GM04504 (cell line): ENCODE measurements at places on chromosomes 16 and 17.

DNA sequence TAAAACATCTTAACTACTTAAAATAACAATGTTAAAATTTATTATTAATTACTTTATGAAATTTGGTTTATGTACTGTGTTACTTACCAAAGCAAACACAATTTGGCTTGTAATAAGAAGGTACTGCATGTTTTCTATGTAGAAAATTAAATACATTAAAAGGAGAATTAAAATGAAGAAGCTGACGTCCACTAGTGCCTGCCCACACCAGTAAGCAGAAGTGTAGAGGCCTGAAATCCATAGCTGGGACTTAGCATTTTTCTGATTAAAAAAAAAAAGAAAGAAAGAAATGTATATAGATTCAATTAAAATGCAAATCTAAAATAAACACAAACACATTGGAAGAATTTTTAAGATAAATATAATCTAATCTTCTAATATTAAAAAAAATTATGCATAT, 35.8 kb upstream of the ABCA9 start:
- no peak for DNase-seq

DNA sequence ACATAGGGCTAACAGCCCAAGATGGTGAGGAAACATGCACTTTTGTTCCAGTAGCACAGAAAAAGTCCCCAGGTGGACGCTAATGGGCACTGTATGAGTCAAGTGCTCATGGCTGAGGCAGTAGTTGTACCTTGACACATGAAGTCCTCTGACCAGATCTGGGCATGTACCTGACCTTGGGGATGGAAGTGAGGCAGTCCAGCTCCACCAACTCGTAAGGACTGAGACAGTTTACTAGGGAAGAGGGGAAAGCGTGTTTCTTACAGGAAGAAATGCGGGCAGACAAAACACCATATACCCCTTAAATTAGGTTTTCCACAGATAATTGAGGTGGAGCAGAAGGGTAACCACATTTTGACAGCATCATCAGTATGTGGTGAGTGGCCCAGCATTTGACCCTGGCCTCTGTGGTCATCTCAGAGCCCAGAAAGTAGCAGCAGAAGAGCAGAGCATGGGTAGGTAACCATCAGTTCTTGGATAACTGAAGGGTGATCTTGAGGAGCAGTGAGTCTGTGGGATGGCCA, 32.4 kb upstream of the METTL9 start:
- no peak for DNase-seq

DNA sequence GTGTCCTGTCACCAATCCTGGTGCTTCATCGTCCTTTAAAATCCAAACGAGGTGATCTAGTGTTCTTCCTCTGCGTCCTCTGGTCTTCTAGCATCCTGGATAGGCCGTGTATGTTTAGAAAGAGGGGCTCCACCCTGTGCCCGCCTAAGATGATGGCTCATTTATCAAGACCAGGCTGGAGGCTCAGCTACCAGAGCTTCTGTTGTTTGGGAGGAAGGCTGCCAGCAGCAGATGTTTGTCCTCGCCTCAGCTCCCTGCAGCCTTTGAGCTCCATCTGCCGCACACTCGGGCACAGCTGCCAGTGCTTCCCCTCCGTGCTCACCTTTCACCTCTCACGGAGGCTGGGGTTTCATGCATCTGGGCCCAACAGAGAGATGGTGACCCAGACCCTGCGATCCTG, 954.7 kb upstream of the RBFOX1 start:
- DNase-seq: no peak

- no peak for DNase-seq
Observed at GRCh38 chr17:82204831-82205719, 7.6 kb downstream of the CCDC57 start.

- DNase-seq: no peak
Observed at GRCh38 chr17:78425429-78425828, 47.0 kb downstream of the PGS1 start.

GRCh38 chr16:82835487-82836155, 208.9 kb downstream of the CDH13 start:
- no peak for DNase-seq

DNA sequence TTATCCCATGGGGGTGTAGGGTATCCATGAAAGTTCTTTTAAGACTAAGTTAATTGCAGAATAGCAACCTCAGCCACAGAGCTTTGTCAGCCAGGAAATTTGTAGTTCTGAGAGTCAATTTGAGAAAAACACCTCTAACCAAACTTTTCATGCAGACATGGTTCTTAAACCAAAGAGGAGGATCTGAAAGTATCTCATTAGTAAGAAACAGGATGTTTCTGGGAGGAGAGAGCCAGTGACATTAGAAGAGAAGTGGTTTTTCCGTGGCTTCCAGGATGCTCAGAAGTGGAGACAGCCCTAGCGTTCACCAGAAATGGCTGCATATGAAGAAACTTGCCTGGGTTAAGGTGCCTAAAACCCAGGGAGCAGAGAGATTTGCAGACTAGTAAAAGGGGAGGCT, 7.9 kb downstream of the GNAO1 start:
- no peak for DNase-seq

GRCh38 chr16:75028544-75029135, 29.8 kb downstream of the ZNRF1 start:
- DNase-seq: no peak

DNA sequence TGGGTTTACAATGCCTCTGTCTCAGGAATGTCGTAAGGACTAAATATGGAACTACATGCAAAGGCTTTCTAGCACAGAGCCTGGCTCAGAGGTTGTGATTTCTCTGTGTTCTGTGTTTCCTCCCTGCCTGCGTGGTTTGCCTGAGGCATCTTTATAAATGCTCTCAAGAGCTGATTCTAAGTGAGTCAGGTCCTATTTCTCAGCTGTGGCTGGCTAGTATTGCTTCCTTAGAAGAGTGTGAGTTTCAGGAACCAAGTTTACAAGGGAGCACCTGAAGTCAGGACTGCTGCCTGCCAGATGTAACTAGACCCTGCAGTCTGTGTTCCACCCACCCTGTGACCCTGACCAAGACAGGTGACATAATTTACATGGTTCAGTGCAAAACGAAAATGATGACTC, 8.0 kb upstream of the CCL1 start:
- DNase-seq: no peak

- DNase-seq: no peak
Observed at GRCh38 chr16:20401475-20402016, 3.0 kb downstream of the PDILT start.

GRCh38 chr16:4225075-4225474, 16.8 kb downstream of the SRL start:
- no peak for DNase-seq

DNA sequence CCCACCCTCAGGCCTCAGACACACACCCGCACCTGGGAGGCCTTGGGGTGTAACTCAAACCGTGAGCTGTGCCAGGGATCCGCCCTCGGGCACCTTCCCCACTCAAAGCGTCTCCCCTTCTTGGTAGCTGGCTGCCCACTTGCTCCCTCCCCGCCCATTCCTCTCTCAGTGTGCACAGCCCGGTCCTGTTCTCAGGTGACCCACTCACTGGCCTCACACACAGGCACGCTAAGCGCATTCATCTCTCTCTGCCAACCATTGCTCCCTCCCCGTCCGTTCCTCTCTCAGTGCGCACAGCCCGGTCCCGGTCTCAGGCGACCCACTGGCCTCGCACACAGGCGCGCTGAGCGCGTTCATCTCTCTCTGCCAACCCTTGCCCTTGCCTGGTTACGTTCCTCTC, 20.8 kb downstream of the WDR45B start:
- DNase-seq: no peak

DNA sequence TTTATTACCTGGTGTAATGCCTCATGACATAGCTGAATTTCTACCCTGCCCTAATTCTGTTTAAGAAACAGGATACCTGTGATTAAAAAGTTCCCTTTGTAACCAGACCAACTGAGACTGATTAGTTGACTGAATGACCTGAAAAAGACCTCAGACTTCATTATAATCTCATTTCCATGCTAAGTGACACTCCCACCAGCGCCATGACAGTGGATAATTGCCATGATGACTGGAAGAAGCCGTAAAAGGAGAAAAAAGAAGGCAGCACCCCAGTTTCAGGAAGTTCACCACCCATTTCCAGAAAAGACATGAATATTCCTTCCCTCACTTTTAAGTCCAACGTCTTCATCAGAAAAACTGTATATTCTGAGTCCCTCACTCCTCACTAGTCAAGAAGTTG, 125.6 kb upstream of the HS3ST4 start:
- DNase-seq: no peak

- no peak for DNase-seq
Observed at GRCh38 chr17:73510981-73511718, 133.1 kb downstream of the SDK2 start.

DNA sequence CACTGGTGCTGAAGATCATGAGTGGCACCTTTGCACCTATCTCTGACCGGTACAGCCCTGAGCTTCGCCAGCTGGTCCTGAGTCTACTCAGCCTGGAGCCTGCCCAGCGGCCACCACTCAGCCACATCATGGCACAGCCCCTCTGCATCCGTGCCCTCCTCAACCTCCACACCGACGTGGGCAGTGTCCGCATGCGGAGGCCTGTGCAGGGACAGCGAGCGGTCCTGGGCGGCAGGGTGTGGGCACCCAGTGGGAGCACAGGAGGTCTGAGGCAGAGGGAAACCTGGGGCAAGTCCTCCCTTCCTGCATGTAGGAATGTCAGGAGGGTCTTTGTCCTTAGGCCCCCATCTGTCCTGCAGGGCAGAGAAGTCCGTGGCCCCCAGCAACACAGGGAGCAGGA, 6.5 kb upstream of the TRAF4 start:
- DNase-seq: no peak

DNA sequence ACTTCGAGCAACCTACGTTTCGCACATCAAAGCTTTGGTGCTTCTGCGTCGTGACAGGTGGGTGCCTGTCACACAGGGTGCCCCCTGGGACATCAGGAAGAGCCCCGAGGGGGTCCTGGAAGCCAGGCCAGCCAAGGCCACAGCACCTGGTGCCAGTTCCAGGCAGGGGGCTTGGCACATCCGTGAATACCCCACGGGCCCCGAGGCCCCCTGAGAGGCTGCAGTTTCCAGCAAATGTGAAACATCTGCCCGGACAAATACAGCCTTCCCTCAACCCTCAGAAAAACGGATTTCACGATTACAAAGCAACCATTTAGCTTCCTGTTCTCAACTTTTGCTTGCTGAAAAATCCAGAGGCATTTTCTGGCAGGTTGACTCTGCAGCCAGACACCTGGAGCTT, 109.3 kb upstream of the METRNL start:
- no peak for DNase-seq

GRCh38 chr17:80168371-80168770, 1.5 kb upstream of the CARD14 start:
- DNase-seq: no peak

- DNase-seq: no peak
Observed at GRCh38 chr17:63365366-63366240, 80.5 kb downstream of the CYB561 start.

- DNase-seq: no peak
Observed at GRCh38 chr16:81456523-81457325, 12.1 kb downstream of the CMIP start.

DNA sequence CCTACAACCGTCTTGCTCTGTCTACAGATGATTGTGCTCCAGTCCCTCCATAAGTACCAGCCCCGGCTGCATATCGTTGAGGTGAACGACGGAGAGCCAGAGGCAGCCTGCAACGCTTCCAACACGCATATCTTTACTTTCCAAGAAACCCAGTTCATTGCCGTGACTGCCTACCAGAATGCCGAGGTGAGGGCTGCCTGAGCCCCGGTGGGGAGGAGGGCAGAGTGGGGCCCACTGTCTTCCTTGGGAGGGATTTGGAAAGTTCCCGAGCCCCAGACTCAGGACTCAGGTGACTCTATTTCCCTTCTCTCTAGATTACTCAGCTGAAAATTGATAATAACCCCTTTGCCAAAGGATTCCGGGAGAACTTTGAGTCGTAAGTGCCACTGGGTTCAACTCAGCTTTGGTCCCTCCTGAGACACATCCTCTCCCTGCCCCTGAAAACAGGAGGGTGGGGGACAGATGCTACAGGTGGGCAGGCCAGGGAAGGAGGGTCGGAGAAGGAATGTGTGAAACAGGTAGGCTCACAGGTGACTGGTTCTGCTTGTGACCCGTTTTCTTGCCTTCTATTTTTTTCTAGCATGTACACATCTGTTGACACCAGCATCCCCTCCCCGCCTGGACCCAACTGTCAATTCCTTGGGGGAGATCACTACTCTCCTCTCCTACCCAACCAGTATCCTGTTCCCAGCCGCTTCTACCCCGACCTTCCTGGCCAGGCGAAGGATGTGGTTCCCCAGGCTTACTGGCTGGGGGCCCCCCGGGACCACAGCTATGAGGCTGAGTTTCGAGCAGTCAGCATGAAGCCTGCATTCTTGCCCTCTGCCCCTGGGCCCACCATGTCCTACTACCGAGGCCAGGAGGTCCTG, 11.4 kb downstream of the TBX21 start:
- DNase-seq: no peak

DNA sequence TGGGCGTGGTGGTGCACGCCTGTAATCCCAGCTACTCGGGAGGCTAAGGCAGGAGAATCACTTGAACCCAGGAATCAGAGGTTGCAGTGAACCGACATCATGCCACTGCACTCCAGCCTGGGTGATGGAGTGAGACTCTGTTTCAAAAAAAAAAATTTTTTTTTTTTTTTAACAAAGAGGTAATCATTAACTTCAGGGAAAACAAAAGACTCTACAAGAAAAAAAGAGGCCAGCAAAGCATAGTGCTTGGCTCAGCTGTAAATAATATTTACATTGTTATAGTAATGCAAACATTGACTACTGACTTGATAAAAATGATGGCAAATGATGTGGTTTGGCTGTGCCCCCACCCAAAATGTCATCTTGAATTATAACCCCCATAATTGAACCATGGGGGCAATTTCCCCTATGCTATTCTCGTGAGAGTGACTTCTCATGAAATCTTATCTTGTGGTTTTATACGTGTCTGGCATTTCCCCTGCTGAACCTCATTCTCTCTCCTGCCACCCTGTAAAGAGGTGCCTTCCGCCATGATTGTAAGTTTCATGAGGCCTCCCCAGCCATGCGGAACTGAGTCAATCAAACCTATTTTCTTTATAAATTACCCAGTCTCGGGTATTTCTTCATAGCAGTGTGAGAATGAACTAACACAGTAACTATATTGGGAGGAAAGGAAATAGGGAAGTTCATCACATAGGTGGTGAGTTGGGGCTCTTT, 12.7 kb upstream of the SSTR2 start:
- DNase-seq: no peak

DNA sequence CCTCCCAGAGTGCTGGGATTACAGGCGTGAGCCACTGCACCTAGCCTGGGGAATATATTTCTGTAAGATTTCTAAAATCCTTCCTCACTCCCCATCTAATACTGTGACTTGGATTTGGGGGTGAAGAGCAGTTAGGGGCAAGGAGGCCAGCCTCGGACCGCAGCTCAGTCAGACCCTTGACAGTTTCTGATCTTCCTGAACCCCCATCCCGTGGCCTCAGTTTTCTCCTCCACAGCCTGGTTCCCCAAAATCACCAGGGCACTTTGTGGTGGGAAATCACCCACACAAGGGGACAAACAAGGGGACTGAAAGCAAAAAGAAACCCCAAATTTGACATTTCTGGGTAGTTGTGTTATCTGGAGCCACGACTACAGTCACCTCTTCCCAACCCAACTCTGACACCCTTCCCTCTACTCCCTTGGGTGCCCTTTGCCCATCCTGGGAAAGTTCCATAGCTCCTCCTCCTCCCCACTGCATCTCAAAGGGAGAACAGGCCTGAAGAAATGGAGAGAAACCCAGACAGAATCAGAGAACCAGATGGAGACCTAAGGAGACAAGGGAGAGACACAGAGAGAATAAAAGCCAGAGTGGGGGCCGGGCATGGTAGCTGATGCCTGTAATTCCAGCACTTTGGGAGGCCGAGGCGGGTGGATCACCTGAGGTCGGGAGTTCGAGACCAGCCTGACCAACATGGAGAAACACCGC, 2.8 kb upstream of the STAT5A start:
- DNase-seq: no peak
